ENCODE measurements at places on chromosomes 5 and 9.

DNA sequence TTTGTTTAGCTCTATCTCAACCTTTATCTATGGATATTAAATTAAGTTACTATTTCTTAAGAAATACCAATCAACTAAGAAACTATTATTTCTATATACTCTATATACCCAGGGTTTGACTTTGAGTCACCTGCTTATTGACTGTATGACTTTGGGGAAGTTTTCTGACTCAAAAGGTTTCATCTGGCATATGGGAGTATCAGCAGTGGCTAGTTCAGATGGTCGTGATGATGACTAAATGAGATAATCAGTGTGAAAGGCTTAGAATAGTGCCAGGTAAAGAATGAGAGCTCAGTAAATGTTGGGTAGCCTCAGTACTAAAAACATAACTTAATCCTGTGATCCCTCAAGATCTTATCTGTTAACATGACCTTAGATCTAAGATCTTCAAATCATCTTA lies 179.7 kb upstream of the ISL1 start:
- no peak for DNase-seq

- no peak for DNase-seq
These were observed 441.6 kb upstream of the BRINP1 start for GRCh38 chr9:119810645-119811429.

DNA sequence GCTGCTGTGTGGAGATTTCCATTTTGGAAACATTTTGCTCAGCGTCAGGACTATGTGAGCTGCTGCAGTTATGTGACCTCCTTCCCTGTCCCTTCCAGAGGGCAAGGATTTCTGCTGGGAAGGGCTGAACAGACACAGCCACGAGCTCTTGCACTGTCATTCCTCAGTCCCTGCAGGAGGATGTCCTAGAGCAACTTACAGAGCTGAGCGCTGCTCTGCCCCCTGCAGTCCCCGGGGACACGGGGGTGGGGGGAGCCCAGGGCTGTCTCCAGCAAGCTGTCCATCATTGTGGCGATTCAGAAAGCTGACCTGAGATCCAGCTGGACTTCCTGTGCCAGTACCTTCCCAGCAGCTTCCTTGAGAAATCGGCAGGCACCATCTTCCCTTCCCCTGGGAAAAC lies 28.0 kb upstream of the MAP1B start:
- no peak for DNase-seq

DNA sequence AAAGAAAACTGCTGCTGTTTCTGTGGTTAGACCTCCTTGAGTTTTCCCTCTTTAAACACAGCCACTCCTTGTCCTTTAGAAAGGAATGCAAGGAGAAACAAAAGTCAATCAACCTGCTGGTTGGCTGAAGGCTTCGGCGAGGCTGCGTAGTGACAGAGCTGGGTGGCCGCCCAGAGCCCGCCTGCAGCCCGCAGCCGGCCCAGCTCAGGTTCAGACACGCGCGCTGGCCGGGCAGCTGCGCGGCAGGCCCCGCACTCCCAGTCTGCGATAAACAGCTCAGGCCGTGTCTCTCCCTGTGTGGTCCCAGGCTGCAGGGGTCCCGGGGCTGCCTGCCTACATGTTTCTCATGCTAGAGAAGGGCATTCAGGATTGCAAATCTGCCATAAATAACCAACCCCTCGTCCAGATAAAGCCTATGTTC lies 115.4 kb downstream of the HSD17B3 start:
- no peak for DNase-seq

DNA sequence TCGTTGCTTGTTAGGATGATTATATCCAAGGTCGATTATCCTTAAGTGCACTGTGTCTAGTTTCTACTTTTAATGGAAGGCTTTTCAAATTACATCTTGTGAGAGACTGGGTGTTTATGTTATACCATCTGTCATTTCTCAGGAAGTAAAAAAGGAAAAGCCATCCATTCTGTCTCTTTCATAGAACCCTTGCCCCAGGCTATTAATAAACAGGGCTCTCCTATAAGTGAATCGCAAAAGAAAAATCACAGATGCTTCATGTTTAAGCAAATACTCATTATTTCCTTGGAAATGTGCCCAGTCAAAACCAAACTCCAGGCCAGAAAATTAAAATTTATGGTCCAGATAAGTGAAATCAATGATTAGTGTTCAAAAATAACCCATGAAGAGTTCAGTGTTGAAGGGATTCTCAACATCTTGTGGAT lies 58.1 kb downstream of the STARD4 start:
- DNase-seq: no peak

GRCh38 chr5:156037151-156037909 lies 289.6 kb upstream of the SGCD start:
- no peak for DNase-seq

DNA sequence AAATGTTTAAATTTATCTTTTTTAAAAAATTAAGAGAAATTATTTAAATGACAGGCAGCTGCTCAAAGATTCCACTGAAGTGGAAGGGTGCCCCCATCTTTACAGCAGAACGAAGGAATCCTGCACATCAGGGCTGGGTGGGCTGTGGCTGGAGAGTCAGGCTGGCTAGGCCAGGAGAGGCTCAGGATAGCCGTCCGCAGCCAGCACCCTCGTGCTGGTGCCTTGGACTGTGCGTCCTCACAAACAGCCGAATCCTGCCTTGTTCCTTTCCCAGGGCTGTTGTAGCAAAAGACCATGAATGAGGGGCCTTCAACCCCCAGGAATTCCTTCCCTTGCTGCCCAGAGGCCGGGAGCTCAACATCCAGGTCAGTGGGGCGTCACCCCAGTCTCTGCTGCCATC lies 64.6 kb upstream of the FCN1 start:
- no peak for DNase-seq

DNA sequence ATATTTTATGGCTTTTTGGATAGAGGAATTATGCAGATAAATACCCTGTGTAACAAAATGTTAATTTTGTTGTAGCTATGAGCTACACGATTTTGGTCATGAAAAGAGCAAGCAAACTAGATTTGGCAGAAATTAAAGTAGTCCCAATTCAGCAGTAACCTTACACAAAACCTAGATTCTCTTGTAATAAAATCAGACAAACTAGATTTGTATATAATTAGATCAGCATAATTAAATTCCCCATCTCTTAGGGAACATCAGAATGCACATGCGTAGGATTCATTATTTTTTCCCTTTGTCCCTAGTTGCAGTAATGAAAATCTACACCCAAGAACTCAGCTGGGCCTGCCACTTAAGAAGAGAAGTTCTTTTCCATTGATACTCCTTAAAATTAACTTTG lies 1879.2 kb upstream of the CDH9 start:
- DNase-seq: no peak

GRCh38 chr5:40333459-40334241 lies 346.1 kb upstream of the PTGER4 start:
- no peak for DNase-seq

- peak; percentile 79 for DNase-seq
These were observed 357.4 kb downstream of the PRDM9 start for GRCh38 chr5:23864786-23865185.

DNA sequence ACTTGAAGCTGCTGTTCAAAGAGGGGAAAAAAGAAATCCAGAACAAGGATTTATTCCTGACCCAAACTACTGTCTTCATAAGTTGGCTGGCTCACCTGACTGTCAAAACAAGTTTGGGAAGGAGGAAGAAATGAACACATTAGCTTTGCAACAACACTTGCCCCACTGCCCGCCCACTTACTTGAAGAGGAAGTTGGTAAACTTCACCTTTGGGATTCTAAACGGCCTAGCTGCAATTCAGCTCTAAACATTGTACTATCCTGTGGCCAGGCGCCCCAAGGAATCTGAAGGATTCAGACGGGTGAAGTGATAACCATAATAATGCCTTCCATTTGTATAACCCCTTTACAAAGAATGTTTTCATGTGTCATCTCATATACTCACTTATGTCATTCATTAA lies 199.4 kb downstream of the ARRDC3 start:
- no peak for DNase-seq

- DNase-seq: no peak
These were observed 177.3 kb upstream of the DMAC1 start for GRCh38 chr9:7976856-7977255.

DNA sequence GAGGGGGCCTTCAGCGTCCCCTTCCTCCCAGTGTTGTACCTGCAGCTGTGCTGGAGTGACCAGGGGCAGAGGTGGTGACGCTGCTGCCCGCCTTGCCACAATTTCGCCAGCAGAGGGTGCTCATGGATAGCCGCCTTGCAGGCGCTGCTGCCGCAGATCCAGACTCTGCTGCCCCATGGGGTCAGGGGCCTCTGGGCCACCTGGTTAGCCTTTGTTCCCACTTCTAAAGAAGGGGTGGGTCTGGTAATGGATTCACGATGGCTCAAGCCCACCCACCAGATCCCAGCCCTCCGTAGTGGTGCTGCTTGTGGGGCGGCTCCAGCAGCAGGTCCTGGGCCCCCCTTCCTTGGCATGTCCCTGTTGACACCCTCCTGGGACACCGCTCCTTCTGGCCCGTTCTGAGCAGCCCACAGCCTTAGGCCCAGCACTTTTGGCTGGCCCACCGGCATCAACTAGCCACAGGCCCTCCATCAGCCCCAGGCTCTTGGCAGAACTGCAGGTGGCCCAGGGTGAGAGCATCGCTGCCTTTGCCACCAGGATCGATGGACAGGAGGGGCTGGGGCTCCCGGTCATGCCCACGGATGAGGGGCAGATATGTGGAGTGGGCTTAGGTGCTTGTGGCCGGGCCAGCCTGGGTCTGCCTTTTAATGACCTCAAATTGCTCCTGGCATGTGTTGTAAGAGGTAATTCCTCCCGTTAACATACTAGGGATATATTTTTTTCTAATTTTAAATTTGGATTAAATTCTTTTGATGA lies 57.2 kb downstream of the COL5A1 start:
- peak; percentile 64 for DNase-seq

DNA sequence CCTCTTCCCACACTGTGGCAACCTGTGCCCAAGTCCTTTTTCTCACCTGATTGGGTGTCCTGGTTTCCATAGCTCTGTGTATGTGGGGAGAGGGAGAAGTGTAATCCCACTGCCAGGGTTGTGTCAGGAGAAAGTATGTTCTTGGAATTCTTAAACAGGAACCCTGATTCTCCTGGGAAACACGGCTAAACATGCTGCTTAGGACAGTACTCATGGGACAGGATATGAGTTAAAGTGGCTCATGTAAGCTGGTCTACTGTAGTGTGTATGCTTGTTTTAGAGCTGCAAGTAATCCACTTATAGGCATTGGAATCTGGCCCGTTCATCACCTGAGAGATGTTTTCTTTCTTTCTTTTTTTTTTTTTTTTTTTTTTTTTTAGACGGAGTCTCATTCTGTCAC lies 23.9 kb downstream of the ARHGEF28 start:
- DNase-seq: no peak

DNA sequence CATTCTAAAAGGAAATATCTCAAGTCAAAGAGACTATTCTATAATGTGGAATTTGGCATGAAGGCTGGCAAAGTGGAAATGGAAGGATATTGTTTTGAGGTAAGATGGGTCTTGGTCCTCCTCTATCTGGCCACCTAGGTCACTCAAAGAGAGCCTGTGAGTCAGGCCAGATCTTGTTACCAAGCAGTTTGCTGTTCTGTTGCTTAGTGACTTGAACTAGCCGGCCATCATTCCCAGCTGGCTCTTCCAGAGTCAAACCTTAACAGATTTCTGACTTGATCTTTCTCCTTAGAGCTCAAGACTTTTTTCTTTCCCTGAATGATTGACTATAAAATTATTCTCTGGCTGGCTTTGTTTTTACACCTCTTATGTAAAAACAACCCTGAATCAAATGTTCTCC lies 136.1 kb downstream of the PDE4D start:
- no peak for DNase-seq

GRCh38 chr5:177271113-177271512 lies 32.4 kb downstream of the RAB24 start:
- DNase-seq: no peak

- no peak for DNase-seq
These were observed 7.6 kb downstream of the SLC36A3 start for GRCh38 chr5:151295791-151296477.

GRCh38 chr9:109969573-109970237 lies 189.7 kb downstream of the PALM2AKAP2 start:
- no peak for DNase-seq

DNA sequence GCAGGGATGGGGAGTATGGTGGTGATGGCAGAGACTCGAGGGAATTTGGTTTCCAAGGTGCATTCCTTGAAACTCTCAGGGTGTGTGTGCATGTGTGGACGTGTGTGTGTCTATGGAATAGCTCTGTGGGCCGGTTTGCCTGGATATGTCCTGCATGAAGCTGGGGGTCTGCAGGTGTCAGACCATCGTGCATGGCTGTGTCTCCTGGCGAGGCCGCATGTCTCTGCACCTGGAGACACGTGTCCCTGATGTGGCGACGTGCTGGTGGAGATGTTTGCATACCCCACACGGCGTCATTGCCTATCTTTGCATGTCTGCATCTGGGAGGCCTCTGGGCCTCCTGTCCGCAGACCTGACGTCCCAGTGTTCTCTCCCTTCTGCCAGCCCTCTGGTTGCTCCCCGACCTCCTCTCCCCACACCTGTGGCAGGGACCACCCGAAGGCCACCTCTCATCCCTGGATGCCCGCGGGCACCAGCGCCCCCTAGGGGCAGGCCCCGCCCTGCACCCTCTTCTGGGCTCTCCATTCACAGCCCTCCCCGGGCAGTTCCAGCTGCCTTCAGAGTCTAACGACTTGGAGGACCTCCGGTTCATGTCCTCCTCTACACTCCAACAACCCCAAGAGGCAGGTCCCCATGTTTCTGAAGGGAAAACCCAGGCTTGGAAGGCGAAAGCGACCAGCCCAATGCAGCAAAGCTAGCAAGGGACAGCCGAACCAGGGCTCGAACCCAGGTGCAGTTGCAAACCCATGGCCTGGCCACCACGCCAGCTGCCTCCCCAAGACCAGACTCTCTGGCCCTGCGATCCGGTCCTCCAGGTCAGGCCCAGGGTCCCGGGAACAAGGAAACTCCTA lies 88.6 kb downstream of the LMX1B start:
- no peak for DNase-seq

DNA sequence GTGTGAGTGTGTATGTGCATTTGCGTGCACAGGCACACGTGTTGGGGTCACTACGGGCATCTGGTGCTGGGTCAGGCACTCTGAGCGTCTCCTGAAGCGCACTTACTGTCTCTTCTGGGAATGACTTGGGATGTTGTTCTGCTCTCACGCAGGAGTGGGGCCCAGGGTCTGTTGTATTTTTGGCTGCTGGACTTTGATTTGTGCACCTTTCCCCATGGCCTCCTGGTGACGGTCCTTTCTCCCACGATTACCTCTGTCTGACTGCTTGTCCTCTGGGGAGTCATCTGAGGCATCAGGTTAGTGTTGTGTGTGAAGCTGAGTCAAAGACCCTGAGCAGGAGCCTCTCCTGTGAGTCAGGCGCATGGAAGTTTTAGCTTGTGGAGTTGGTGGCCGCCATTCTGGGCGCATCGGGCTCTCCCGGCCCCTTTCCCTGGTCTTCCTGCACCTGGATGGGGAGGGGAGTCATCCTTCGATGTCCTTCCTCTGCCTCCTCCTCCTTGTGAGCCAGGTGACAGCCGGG lies 62.1 kb downstream of the RXRA start:
- DNase-seq: no peak

DNA sequence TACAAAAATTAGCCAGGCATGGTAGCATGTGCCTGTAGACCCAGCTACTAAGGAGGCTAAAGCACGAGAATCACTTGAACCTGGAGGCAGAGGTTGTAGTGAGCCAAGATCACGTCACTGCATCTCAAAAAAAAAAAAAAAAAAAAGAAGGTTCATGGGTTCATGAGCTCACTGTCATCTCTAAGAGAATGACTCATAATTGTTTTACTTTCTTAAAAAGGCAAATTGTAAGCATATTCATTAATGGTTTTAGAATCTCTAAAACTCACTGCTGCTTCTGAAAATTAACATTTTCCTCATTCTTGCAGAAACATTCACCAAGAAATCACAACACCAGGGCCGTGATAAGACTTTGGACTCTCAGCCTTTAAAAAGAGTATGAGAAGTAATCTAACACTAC lies 103.6 kb downstream of the GNA14 start:
- no peak for DNase-seq

GRCh38 chr5:88388476-88389337 lies 120.1 kb upstream of the TMEM161B start:
- no peak for DNase-seq
